ENCODE measurements at places on chromosomes 4 and X. TPM values are rescaled to one million over a fixed set of nuclear protein-coding genes. Genes with fewer than 3 reads are reported as not detected.

The TMPRSS11F gene
- not detected for total RNA-seq

The ALAS2 gene
- not detected for total RNA-seq

The ERCC6L gene
- total RNA-seq = 12.0 TPM

The TMPRSS11B gene
- not detected for total RNA-seq

The NHSL2 gene
- 0.32 TPM for total RNA-seq

The KLF8 gene
- not detected for total RNA-seq

The P2RY4 gene
- total RNA-seq = not detected

The HTN1 gene
- total RNA-seq = not detected

The SRPX2 gene
- total RNA-seq = 3.1 TPM

The CLTRN gene
- 0.75 TPM for total RNA-seq
